Muscle of leg (tissue), 16 donors: ENCODE measurements at places on chromosomes 11 and 22. TPM values are rescaled to one million over a fixed set of nuclear protein-coding genes. Genes with fewer than 3 reads are reported as not detected.

GRCh38 chr22:29482253-29482652 lies 2.2 kb downstream of the NEFH start:
- no peak for DNase-seq

- DNase-seq, result peak; percentile 71
Measured at GRCh38 chr11:72491001-72491400, 56.7 kb upstream of the CLPB start.

DNA sequence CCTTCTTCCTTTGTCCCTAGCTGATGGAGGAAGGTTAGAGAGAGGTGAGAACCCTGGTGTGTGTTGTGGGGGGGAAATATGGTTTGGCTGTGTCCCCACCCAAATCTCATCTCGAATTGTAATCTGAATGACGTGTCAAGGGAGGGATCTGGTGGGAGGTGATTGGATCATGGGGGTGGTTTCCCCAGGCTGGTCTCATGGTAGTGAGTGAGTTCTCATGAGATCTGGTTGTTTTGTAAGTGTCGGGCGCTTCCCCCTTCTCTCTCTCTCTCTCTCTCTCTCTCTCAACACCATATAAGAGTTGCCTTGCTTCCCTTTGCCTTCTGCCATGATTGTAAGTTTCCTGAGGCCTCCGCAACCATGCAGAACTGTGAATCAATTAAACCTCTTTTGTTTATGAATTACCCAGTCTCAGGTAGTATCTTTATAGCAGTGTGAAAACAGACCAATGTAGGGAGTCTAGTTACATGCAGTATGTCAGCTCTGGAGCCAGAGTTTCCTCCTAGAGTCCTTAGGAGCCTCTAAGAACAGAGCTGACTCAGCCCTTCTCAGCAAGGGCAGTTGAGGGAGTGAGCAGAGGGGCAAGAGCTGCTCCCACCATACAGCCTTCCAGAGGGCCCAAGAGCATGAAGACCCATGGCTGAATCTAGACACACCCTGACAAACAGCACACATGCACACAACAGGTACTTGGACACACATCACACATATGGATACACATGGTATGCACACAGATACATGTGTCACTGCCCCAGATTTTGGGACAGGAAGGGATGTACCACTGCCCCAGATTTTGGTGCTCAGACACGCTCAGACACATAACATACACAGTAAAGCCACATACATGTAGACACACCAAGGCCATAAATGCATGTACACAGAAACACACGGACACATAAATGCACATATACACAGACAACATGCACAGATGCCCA lies 12.9 kb upstream of the LRRC32 start:
- DNase-seq, result no peak

GRCh38 chr11:11320825-11321224 lies 32.2 kb downstream of the CSNK2A3 start:
- no peak for DNase-seq

DNA sequence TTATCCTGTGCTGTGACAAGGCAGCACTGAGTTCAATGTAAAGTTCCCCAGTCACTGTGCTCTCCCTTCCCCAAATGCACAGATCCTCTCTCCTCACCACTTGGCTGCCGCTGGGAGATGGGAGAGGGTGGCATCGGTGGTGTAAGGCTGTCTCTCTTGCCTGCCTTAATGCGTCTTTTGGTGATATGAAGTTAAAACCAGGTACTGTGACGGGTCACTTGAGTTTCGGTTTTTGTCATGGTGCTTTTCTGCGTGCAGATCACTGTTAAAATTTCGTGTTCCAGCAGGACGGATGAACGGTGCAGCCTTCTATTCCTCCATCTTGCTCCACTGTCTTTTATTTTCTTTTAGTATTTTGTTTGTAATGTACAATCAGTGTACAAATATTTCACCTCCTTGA lies 18.6 kb downstream of the GLB1L2 start:
- no peak for DNase-seq

- DNase-seq, result no peak
Measured at GRCh38 chr22:35631597-35631996, 14.5 kb upstream of the MB start.

DNA sequence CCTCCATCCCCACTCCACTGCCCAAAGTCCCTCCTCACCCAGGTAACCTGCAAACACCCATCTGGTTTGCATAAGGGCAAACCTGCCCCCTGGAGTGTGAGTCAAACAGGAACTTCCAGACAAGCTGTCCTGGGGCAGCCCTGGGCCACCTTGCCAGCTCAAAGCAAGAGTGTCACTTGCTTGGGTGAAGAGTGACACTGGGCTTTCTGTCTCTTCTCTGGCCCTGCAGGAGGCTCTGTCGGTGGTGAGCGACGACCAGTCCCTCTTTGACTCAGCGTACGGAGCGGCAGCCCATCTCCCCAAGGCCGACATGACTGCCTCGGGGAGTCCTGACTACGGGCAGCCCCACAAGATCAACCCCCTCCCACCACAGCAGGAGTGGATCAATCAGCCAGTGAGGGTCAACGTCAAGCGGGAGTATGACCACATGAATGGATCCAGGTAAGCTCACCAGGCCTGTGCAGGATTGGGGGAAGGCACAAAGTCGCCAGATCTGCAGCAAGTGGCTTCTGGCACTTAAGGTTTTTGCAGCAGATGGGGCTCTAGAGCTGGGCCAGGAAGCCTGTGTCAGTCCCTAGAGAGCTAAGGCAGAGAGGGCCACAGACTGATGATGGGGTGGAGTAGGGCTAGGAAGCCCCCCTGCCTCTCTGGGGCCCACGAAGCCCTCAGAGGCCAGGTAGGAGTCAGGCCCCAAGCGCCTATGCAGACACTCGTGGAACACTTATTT lies 64.2 kb downstream of the FLI1 start:
- no peak for DNase-seq

SERGEF gene
- 8.8 TPM for polyA plus RNA-seq
